ENCODE measurements at places on chromosomes 11 and 22.

DNA sequence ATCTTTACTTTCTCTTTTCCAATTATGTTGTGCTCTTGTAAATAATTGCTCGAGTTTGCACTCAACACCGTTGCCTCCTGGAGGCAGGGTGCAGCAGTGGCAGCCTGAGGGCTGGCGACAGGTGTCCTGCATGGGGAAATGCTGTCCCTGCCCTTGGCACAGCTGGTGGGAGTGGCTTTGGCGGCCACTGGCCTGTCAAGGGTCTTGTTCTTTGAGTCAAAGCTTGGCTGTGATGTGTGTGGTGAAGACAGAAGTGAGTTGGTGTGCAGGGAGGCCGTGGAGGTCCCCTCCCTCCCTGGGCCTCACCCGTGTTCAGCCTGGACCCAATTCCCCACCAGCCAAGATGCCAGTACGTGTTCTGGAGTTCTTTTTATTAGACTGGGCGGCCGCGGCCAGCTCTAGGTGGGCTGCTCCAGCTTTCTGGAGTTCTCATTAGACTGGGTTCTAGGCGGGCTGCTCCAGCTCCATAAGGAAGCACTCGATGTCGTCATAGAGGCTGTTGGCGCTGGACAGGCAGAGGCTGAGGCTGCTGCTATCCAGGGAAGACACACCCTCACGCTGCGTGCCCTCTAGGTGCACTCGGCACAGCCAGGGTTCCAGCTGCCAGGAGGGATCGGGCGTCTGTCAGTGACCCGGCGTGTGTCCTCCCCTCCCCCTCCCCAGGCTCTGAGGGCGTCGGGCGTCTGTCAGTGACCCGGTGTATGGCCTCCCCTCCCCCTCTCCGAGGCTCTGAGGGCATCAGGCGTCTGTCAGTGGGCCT, 3.4 kb downstream of the IRF7 start:
- no peak for DNase-seq

GRCh38 chr22:32311551-32312071, 46.1 kb upstream of the RFPL3 start:
- DNase-seq: no peak

DNA sequence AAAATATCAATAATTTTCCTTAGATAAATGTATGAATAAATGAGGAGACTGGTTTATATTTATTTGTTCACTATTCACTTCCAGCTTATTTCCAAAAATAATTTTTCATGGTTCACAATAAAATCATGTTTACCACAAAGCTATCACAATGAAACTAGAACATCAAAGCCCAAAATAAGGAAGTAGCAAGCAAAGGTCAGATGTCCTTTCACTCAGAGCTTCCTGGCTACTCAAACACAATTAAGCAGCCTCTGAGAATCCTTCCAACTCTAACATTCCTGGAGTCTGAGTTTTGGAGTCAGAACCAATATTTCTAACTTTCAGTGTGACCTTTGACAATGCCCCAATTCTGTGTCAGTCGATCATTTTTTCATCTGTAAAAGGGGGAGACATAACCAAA, 527.0 kb downstream of the SOX6 start:
- no peak for DNase-seq

- no peak for DNase-seq
These were observed 182.7 kb downstream of the ADAMTS15 start for GRCh38 chr11:130631119-130631518.

DNA sequence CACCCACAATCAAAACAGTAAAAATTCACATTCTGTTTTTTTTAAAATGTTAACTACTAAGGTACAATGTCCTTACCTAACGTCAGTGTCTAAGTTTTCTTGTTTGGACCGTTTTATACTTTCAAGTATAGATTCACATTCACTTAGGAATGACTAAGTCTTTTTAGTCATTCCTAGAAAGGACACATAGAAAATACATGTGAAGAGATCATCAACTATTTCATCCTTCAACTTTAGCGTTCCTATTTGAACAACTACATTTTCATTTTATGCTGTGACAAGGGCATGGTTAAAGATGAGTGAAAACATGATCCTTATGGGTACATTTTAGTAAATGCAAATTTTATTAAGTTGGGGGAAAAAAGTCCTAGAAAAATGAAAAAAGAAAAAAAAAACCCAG, 62.8 kb downstream of the DDX10 start:
- no peak for DNase-seq

GRCh38 chr11:10461276-10461790, 6.3 kb downstream of the AMPD3 start:
- no peak for DNase-seq

GRCh38 chr11:31815711-31816467, 4.8 kb upstream of the PAX6 start:
- DNase-seq: no peak
